ENCODE measurements at places on chromosomes 12 and 14.

- DNase-seq, result no peak
These were observed 24.9 kb downstream of the TCTN1 start for GRCh38 chr12:110638796-110639195.

- no peak for DNase-seq
These were observed 55.5 kb downstream of the CHGA start for GRCh38 chr14:92978229-92979021.

GRCh38 chr12:88058719-88059077 lies 29.5 kb upstream of the C12orf50 start:
- no peak for DNase-seq

GRCh38 chr12:106321139-106321850 lies 18.8 kb downstream of the TCP11L2 start:
- DNase-seq, result no peak

DNA sequence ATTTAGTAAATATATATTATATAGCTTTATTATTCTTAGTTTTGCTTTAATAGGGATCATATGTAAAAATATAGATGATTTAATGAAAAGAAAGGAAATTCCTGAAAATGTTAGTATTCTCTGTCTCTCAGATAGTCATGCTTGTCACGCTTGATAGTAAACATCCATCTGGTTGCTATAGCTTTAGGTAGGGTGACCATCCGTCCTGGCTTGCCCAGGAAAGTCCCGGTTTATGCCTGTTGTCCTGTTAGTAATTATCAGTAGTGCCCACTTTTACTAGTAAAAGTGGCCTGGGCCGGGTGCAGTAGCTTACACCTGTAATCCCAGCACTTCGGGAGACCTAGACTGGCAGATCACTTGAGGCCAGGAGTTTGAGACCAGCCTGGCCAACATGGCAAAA lies 23.8 kb downstream of the CFAP54 start:
- DNase-seq, result no peak

- DNase-seq, result no peak
These were observed 331.4 kb downstream of the MED13L start for GRCh38 chr12:115946092-115946491.

DNA sequence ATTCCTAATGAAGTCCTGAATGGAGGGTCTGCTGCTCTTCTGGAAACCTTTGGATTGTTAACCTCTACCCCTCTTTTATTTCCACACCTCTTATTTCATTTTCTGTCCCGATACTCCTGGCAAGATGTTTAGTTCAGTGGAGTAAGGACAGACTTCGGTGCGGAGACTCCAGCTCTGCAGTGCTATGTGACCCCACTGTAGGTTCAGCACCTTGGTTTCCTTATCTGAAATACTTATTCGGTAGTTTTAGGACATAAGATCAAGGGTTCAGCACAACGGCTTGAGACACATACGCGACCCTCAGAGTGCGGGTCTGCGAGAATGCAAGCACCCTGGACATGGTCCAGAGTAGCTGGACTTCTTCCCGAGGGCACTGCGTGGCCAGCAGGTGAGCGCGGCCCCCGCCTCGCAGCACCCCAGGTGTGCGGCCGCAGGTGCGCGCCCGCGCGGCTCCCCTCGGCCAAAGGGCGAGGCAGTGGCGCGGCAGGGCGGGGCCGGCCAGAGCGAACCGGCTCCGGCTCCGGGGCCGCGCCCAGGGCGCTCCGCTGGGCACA lies 465 bp upstream of the FGD4 start:
- no peak for DNase-seq

GRCh38 chr12:70508178-70508577 lies 129.1 kb downstream of the PTPRB start:
- no peak for DNase-seq

DNA sequence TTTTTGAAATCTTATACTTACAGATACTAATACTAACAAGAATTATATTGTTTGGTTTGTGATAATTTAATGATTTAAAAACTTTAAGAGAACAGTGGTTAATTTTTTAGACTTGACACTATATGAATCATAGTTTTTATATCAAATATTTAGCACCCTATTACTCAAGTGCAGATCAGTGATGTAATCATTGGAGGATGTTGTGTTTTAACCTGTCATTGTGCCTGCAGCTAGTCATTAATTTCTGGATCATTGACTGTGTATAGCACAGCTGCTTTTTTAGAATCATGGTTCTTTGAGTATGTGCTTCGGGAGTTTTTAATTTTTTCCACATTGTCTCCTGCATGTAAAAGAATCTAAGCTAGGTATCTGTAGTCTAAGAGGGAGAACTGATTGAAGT lies 17.3 kb downstream of the ARID4A start:
- no peak for DNase-seq

GRCh38 chr12:125387206-125387605 lies 322.0 kb downstream of the AACS start:
- DNase-seq, result no peak

DNA sequence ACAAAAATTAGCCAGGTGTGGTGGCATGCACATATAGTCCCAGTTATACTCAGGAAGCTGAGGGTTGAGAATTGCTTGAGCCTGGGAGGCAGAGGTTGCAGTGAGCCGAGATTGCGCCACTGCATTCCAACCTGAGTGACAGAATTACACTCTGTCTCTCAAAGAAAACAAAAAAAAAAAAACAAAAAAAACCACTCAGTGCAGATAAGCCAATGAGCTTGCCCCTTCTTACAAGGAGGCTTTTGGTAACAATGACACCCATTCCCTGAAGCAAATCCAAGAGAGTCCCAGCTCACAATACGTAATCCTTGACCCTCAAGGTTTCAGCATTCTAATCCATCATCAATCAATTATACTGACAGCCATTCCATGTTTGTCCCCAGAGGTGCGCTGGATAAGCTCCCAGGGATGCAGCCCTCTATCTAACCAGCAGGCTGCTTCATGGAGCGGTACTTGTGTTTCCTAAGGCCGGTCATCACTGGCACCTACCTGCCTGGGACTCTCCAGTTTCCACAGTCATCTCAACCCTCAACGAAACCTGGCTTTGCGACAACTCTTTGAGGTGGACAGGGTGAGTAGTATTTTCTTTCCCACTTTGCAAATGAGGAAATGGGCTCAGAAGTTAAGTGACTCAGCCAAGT lies 12.4 kb downstream of the GCN1 start:
- no peak for DNase-seq

GRCh38 chr12:11667171-11667570 lies 17.7 kb downstream of the ETV6 start:
- no peak for DNase-seq

DNA sequence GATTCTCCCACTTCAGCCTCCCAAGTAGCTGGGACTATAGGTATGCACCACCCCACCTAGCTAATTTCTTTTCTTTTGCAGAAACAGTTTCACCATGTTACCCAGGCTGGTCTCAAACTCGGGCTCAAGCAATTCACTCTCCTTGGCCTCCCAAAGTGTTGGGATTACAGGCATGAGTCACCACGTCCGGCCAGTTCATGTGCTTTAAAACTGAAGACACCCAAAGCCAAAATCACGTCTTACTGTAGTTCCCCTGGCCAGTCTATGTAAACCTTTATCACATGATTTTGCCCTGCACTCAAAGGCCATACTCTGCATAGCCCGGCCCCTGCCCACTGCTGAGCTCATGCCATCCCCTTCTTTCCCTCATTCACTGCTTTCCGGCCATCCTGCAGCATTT lies 4.5 kb downstream of the ALKBH2 start:
- DNase-seq, result no peak

- no peak for DNase-seq
These were observed 136.2 kb downstream of the ANO6 start for GRCh38 chr12:45351921-45352670.

GRCh38 chr14:23413681-23414080 lies 5.6 kb upstream of the MYH6 start:
- no peak for DNase-seq

DNA sequence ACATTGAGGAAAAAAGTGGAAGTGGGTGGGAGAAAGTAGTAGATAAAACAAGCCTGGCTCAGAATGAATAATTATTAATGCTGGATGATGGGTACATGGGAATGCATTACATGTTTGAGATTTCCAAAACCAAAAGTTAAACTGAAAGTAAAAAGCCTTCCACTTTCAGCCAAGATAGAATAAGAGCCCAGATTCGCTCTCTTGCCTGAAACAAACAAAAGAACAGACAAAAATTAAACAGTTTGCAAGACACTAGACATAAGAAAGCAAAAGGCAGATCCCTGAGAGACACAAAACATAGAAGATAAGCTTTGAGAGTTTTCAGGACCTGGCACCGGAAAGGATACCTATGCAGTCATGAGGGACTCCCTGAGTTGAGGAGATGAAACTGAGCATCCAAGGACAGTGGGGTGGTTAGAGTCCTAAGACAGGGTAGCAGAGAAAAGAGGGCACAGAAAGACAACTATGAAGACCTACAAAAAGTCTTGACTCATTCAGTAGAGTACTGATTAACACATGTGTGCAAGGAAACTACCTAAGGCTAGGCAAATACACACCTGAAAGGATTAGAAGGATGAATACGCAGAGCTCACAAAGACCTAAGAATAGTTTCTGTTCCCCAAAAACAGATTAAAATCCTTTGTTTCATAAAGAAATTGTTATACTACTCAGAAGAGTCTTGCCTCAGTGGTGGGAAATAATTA lies 54.1 kb downstream of the CEP83 start:
- DNase-seq, result no peak

- DNase-seq, result no peak
These were observed 4.3 kb downstream of the SPTLC2 start for GRCh38 chr14:77612011-77612620.

DNA sequence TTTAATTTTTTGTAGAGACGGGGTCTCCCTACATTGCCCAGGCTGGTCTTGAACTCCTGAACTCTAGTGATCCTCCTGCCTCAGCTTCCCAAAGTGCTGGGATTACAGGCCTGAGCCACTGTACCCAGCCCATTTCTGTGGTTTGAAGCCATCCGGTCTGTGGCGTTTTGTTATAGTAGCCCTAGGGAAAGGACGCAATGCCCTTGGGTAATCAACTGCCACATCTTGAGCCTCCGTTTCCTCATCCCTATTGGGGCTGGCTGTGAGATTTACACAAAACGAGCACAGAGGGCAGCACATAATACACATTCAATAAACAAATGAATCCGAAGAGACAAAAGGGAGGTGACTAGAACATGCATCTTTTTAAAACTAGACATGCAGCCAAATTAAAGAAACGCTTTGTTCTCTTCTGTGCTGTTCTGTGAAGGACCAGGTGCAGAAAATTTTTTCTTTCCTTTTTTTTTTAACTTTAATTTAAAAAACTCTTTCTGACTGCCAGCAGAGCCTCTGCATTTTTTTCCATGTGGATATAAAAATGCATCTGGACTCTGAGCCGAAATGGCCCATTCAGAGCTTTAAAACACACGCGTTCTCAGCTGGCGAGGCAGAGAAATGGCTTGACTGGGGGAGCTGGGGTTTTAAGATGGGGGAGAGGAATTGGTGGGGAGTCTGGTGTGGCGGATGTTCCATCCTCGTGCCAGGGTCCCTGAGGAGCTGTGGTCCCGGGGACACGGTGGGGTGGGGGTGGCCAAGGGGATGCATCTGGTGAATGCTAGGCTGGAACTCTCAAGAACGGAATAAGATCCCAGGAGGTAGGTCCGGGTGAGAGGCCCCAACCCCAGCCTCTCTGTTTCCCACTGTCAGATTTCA lies 119.0 kb downstream of the RBM19 start:
- no peak for DNase-seq

DNA sequence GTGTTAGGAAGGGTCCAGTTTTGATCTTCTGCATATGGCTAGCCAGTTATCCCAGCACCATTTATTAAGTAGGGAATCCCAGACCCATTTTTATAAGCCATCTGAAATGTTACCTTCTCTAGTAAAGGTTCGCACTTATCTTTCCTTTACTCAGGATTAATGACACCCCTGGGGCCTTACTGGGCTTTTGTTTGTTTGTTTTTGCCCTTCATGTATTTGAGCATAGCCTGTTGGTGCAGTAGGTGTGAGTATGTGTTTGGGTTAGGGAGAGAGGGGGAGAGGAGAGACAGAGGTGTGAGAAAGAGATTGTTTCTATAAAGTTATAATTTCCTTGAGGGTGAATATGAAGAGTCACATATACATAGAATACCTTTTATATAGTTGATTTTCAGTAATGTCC lies 96.9 kb downstream of the AKAP6 start:
- DNase-seq, result no peak

GRCh38 chr12:17592472-17592871 lies 497.5 kb downstream of the RERGL start:
- no peak for DNase-seq

GRCh38 chr12:53413485-53414204 lies 10.0 kb upstream of the AMHR2 start:
- no peak for DNase-seq

- no peak for DNase-seq
These were observed 125.0 kb downstream of the PIWIL1 start for GRCh38 chr12:130462558-130463274.

GRCh38 chr14:68794851-68795596 lies 2.2 kb upstream of the ZFP36L1 start:
- peak; percentile 54 for DNase-seq

DNA sequence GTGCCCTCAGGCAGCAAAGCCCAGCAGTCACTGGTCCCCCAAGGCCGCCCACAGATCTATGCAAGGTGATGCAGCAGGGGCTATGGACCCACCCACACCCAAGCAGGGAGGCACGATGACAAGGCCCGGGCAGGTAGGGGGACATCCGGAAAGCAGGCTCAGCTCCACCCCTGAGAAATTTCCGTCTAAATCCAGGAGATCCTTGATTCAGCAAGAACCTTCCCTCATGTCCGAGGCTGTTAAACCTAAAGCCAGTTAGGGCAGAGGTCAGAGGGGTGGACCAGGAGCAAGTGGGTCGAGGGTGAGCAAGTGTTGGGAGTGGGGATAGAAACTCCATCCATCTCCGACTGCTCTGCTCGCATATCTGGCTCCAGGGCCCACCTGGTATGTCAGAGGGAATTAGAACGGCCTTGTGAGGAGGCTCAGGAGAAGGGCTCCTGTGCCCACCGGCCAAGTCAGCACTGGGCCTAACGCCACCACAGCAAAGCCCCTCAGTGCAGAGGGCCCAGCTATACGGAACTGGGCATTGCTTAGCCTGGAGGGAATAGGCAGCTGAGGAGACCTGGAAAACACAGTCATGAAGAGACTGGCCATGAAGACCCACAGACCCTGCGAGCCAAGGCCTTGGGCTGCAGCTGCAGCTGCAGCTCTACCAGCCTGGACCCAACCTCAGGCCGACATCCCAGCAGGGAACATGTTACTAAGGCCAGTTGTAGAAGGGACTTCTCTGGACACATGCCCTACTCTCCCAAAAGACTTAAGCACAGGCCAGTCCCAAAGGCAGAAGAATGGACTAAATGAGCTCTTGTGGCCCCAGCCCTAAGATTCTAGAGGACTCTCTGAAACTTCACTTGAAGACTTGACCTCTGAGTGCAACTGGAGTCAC lies 34.3 kb downstream of the DAD1 start:
- DNase-seq, result no peak

- peak; percentile 27 for DNase-seq
These were observed 674 bp downstream of the NIN start for GRCh38 chr14:50830044-50830931.

- no peak for DNase-seq
These were observed 949 bp downstream of the PLBD2 start for GRCh38 chr12:113359133-113359938.

- DNase-seq, result no peak
These were observed 125.4 kb downstream of the SLC38A6 start for GRCh38 chr14:61106271-61106958.
